ENCODE measurements at places on chromosomes 1 and 21. TPM values are rescaled to one million over a fixed set of nuclear protein-coding genes. Genes with fewer than 3 reads are reported as not detected.

Gene DARS2
- total RNA-seq, result 15.7 TPM

DNA sequence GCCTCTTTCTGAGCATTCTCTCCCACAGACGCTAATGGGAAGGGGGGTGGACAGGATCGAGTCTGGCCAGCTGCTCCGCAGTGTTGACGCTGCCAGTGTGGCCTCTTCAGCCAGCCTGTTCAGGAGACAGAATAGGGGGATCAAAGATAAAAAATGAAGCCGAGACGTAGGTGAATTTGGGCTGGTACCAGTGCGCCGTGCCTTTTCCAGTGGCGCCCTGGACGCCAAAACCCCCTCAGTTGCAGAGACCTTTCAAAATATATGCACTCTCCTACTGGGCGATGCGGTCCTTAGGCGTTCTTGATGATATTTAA, 1.1 kb downstream of the TTC3 start:
- peak; percentile 22 for DNase-seq

Gene OR6N1
- 0.80 TPM for total RNA-seq

DNA sequence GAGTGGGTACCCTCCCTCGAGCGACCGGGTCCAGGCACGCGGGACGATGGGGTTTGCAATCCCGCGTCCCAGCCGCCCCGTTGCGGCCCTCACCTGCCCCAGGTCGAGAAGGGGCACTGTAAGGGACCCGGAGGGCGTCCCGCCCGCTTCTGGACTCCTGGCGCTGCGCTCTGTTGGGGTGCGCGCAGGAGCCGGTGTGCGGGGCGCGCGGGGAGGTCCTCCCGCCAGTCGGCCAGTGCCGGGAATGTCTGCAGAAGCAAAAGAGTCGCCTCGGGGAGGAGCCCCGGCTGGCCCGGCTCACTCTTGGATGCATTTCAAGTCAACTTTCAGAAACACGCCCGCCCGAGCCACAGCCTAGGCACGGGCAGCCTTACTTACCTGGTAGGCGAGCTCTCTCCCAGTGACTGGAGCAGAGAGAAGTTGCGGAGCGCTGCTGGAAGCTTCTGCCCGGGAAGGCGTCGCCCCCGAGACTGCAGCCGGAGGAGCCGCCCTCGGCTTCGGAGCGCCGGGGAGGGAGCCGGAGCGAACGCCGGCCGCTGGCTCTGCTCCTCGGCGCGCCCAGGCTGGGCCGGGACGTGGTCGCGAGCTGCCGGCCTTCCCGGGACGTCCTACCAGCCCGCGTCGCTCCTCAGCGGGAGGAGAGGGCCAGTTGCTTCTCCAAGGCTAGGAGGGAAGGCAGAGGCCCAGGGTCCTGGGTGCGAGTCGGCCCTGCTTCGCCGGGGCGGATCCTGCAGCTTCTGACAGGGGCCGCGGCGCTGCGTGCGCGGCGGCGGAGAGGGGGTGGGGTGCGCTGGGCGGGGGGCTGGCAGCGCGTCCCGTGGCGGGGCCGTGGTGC, at the start of gene LMX1A:
Gene LMX1A (minus strand): TSS at position 739 of the 835 bp plus-strand sequence. CDS start 1,156 bp downstream, outside the sequence.
- DNase-seq, result peak; percentile 55

- DNase-seq, result no peak
Observed at GRCh38 chr1:1665815-1666251, 7.0 kb upstream of the CDK11B start.

Measured in lung (tissue), 17 donors.